ENCODE measurements at places on chromosomes 1 and 21.
A peak's percentile ranks its signal among the peaks of the same experiment; 100 is the strongest.

DNA sequence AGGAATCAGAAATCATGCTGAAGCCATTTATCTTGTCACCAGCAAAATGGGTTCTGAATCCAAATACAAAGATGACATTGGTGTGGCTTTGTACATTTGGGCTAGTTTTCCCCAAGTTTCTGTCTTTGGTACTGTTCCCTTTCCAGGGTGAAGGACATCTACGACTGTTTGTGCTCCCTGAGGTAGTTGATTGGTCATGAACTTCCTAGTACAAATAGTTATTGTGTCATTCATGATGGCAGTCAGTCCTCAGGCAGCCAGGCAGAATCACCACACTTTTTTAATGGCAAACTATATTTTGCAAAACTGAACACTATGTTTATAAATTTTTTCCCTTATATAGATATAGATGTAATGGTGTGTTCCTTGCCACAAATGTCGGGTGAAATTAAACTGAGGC is 46.0 kb downstream of the CEP350 start:
- peak; percentile 58 for DNase-seq

DNA sequence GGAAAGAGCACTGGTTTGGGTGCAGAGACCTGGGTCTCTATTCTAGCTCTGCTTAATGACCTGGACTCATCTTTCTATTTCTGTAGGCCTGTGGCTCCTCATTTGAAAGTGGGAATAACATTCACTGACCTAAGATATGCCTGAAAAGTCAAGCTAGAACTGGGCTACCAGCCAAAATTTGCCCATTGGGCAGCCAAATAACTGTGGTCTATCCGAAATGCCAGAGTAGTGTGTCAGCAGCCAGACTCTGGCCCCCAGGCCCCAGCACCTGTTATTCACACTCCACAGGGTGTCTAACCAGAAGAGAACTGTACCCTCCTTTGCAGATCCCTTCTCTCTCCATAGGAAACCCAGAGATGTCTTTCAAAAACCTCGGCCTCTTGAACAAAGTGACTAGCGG is 12.6 kb downstream of the DAB1 start:
- no peak for DNase-seq

- no peak for DNase-seq
Measured at GRCh38 chr21:27703791-27704190, 736.9 kb upstream of the ADAMTS5 start.

DNA sequence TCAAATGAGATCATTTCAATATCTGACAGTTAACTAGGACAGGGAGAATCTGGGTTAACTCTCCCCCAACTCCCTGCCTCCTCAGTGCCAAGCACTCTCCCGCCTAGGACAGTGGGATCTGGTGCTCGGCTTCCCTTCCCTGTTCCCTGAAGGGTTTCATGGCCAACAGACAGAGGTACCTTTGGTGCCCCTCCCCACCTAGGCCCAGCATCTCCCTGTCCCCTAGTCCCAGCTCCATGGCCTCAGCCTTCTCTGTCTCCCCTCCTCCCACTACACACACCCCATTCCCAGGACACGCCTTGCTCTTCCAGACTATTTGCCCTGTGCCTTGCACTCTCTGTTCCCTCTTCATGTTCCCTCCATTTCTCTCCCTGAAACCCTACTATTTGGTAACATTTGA is 77.1 kb downstream of the CD247 start:
- no peak for DNase-seq

DNA sequence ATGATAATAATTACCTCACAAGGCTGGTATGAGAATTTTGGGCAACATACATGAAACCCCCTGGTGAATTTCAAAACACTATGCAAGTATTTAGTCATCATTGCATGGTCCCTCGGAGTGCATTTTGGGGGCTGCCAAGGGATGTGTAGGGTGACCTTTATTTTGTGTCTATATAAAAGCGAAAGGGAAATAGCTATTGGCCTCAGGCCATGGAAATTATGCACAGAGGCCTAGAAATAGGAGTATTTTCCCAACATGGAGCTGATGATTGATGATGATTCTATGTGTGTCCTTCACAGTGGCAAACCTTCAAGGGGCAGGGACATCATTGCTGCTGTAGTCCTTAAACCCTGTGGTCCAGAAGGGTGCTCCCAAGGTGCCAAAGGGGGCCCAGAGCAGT is 265.5 kb downstream of the ST6GALNAC3 start:
- DNase-seq, result no peak

DNA sequence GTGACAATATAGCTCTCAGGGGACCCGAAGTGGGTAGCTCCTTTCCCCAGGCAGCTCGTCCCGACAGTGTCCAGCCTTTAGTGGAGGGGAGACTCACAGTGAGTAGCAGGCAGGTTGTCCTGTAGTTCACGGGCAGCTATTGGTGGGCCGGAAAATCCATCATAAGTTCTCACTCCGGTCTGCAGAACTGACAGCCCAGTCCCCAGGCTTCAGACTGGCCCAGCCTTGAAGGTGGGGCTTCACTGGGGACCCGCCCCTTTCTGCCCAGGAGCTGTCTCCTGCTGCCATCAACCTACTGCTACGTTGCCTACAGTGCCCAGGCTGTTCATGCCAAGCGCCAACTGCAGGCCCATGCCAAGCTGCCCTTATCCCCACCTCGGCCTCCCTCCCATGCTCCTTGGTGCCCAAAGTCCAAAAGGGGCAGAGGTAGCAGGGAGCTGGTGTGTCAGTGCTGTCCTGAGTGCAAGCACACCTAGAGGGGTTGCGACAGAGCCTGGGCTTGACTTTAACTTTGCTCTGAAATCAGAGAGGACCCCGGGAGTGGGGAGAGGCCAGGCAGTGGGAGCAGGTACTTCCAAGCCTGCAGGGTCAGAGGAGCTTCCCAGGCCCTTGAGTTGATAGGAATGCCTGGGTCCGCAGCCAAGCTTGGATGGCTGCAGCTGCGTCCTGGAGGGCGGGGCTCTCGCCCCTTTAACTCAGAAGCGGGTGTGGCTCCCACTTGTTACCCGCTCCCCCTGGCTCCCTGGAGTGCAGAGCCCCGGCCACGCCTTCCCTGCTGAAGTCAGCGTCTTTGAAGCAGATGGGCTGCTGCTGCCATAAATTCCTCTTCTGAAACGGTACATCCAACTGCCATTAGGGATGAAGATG is 1144.3 kb upstream of the NCAM2 start:
- DNase-seq, result no peak

DNA sequence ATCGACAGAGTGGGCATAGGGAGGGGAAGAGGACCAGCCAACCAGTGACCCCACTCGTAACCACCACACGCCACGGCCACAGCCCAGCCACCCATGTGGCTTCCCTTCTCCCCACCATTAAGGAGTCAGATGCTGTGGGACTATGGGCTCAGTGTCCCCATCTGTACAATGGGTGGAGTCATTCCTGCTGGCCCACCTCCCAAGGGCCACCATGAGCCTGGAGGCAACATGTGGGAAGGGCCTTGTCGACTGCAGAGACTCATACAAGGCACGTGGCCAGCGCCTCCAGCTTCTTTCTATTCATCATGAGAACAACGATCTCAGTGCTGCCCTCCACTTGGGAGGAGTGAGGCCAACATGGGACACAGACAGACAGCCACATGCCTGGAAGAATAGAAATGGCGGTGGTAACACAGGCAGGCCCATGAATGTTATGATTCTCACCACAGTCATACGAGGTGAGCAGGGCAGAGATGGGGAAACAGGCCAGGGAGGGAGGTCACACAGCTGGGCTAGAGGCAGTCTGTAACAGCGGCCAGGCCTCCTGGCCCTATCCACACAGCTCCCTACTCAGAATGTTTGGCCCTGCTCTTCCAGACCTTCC is 16.1 kb downstream of the LRP8 start:
- no peak for DNase-seq

DNA sequence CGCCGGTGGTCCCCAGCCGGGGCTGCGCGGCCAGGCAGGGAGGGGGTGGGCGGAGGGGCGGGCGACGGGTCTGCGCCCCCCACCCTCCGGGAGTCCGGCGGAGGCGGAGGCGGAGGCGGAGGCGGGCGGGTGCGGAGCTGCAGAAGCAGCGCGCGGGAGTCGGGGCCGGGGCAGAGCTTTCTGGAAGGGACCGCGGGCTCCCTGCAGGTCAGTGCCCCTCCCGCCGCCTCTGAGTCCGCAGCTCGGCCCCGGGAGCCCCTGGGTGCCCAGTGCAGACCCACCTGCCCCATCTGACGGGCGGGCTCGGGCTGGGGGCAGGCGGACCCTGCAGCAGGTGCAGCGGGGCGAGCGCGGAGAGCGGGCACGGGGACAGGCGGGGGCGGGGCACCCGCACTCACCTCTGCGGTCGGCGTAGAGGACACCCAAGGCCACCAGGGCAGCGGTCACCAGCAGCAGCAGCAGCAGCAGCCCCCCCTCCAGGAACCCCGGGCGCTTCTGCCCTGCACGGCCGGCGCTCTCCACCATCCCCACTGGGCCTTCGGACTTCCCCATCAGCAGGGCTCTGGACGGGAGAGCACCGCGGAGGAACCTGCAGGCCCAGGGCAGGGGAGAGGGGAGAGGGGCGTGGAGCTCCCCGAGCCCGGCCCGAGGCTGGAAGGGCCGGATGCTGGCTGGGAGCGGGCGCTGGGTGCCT is 3.7 kb downstream of the MMEL1 start:
- DNase-seq, result no peak

- DNase-seq, result no peak
Measured at GRCh38 chr1:87880764-87881163, 552.1 kb downstream of the LMO4 start.

DNA sequence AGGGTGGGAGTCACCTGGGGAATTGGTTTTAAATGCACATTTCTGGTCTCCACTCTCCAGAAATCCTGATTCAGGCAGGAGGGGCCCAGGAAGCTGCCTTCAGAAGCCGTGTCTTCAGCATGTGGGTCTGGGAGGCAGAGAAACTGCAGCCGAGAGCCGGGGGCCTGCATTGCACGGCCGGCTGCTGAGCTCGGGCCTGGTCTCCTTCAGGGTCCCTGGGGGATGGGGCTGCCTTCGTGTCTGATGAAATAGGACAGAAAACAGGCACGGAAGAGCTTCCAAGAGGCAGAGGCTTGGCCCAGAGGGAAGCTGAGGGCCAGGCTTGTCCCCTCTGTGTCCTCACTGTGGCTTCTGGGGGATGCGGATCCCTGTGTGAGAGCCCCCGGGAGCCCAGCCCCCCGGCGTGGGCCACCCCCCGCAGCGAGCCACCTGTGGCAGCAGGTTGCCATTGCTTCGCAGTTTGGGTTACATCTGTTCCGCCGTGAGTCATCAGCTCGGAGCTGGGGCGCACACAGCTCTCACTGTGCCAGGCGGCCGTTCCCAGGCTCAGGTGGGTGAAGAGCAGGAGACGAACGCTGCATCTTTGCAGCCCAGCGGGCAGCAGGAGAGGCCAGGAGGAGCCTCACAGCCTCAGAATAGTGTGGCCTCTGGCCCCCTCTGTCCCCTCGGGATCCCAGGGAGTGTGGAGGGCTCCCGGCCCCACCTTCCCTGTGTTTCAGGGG is 72.4 kb downstream of the AJAP1 start:
- no peak for DNase-seq

DNA sequence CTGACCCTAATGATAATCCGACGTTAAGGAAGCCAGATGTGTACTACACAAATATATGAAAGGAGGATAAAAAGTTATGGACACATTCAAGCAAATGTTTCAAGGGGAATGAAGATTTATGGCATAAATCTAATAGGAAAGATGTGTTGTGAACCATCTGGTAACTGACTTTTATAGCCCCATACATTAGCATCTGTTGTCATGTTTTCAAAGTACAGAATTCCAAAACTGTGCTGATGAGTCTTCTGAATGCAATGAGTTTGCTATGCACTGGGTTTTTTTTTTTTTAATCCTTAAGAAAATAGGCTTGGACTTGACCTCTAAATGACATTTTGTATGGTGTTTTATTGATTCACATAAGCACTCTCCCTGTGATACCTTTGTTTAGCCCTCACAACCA is 158.5 kb upstream of the ESRRG start:
- no peak for DNase-seq

GRCh38 chr1:29971703-29972102 is 735.4 kb downstream of the PTPRU start:
- DNase-seq, result no peak

DNA sequence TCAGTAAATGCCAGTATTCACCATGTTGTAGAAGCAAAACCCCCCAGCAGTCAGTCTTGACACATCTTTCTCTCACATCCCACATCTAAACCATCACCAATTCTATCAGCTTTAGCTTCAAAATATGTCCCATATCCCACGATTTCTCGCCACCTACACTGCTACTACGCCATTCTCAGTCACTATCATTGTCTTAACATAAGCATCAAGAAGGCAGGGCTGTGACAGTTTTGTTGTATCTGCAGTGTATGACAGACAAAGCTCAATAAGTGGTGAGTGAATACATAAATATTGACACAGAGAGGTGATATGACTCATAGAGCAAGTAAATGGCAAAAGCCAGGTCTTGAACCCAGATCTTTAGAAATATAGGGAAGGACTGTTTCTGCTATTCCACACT is 59.9 kb downstream of the JAK1 start:
- no peak for DNase-seq

GRCh38 chr1:32933742-32934322 is 30.8 kb downstream of the RNF19B start:
- DNase-seq, result no peak

DNA sequence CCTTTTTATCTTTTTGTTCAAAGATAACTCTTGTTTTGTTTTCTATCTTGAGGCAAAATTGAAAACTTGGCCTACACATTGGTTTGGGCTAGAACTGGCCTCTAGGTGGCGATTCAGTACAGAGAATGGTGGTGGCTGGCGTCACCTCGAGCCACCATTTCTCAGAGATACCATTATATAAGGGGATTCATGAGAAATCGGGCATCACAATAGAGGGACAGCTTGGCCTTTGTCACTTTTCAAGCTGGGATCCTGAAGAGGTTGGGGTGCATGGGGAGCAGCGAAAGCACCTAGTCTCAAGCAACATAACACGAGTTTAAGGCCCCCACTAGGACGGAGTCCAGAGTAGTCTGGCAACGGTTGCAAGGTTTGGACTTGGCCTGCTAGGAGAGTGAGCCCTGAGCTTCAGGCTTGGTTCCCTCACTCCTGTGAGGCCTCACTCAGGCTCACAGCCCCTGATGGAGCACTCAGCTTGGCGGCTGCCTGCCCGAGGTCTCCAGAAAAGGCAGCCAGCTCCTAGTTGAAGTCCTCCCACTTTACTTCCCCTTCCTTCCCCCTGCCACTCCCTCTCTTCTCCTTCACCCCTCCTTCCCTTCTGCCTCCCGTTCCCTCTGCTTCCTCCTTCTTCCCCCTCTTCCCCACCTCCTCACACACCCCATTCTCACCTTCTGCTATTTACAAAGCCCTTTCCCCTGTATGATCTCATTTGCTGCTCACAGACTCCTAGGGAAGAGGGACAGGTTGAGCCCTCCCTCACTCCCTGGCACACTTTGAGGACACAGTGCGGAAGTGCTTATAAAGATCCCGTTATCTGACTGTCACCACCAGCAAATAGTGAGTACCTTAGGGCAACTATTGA is 67.8 kb downstream of the LRIG2 start:
- DNase-seq, result peak; percentile 40

GRCh38 chr1:38812981-38813380 is 46.6 kb downstream of the RRAGC start:
- DNase-seq, result no peak
